ENCODE measurements at places on chromosomes 2 and 18. TPM values are rescaled to one million over a fixed set of nuclear protein-coding genes. Genes with fewer than 3 reads are reported as not detected.

Gene SLC35F5
- total RNA-seq, result 132 TPM

Gene RUFY4
- total RNA-seq, result not detected

Gene NR4A2
- total RNA-seq, result 10.4 TPM

Gene MYO5B
- total RNA-seq, result 52.7 TPM

Gene KHK
- 6.3 TPM for total RNA-seq

Gene GAL3ST2
- total RNA-seq, result 46.5 TPM

Gene TTLL4
- total RNA-seq, result 21.0 TPM

Gene CGREF1
- 1.9 TPM for total RNA-seq

Gene STRADB
- total RNA-seq, result 47.4 TPM

Gene GPAT2
- 3.2 TPM for total RNA-seq

Gene IL18RAP
- total RNA-seq, result 1.2 TPM

Gene PARD6G
- total RNA-seq, result 8.5 TPM

Gene GNLY
- 3.0 TPM for total RNA-seq

Gene CCDC121
- 4.0 TPM for total RNA-seq

Gene MARCHF4
- 0.22 TPM for total RNA-seq

Gene ALPP
- not detected for total RNA-seq

Gene SNORC
- 31.5 TPM for total RNA-seq

Gene SF3B6
- 75.1 TPM for total RNA-seq

Gene AFF3
- total RNA-seq, result 5.2 TPM

Gene RFTN2
- total RNA-seq, result 5.5 TPM

Gene COLEC11
- 2.2 TPM for total RNA-seq

Gene TEX261
- 63.0 TPM for total RNA-seq

Gene PDE1A
- 3.9 TPM for total RNA-seq

Gene ACKR3
- 8.0 TPM for total RNA-seq

Gene ABCG8
- total RNA-seq, result 0.49 TPM

Gene CAPN14
- total RNA-seq, result not detected

Gene SNED1
- 7.0 TPM for total RNA-seq

Gene UGT1A8
- 7.4 TPM for total RNA-seq

Gene UGT1A1
- 4.9 TPM for total RNA-seq

Gene SLC5A7
- not detected for total RNA-seq

Gene GAD1
- total RNA-seq, result 0.58 TPM

Gene MC5R
- not detected for total RNA-seq

Gene EMILIN1
- total RNA-seq, result 42.3 TPM

Gene METTL8
- total RNA-seq, result 44.9 TPM

Gene ELOA2
- not detected for total RNA-seq

Gene SCN7A
- 1.6 TPM for total RNA-seq

Gene MTX2
- total RNA-seq, result 29.8 TPM
